ENCODE measurements at places on chromosomes 7 and 10.

GRCh38 chr10:4918236-4918635 lies 45.0 kb upstream of the AKR1C1 start:
- no peak for DNase-seq

GRCh38 chr7:46169384-46169755 lies 248.3 kb upstream of the IGFBP3 start:
- DNase-seq: no peak

GRCh38 chr10:86945361-86946212 lies 11.8 kb downstream of the MMRN2 start:
- DNase-seq: no peak

DNA sequence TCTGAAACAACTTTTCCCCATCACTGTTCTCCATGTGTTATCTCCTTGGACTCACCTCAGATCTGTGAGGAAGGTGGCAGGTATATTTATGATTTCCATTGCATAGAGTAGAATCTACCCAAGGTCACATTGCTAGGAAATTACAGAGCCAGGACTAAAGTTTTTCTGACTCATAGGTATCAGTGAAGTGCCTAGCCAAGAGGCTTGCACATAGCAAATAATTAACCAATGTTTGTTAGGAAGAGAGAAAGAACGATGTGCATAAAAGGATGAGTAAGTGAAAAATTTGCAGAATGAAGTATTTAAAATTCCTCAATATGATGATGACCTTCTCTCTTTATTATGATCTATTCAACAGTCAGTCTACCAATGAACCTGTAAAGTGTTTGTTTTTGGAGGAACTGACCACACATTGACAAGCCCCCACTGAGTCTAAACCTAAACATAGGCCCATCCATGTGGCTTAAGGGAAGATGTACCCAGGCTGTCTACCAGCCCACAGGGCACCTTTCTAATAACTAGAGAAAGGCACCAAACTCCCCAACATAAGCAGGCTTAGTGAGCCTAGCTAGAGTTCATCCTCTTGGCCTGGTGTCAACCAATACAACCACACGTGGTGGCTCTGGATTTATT lies 252.9 kb upstream of the ZMIZ1 start:
- no peak for DNase-seq

GRCh38 chr10:103757531-103758293 lies 97.7 kb downstream of the SH3PXD2A start:
- peak; percentile 20 for DNase-seq

- no peak for DNase-seq
Observed at GRCh38 chr10:117477961-117478670, 64.4 kb upstream of the EMX2 start.

Data from stimulated activated CD8-positive, alpha-beta memory T cell treated with anti-CD3 and anti-CD28 coated beads, Interleukin-4, amount 100 ng/mL, for 1 hour (primary cell).